ENCODE measurements at places on chromosomes 13 and 19.
A peak's percentile ranks its signal among the peaks of the same experiment; 100 is the strongest.

DNA sequence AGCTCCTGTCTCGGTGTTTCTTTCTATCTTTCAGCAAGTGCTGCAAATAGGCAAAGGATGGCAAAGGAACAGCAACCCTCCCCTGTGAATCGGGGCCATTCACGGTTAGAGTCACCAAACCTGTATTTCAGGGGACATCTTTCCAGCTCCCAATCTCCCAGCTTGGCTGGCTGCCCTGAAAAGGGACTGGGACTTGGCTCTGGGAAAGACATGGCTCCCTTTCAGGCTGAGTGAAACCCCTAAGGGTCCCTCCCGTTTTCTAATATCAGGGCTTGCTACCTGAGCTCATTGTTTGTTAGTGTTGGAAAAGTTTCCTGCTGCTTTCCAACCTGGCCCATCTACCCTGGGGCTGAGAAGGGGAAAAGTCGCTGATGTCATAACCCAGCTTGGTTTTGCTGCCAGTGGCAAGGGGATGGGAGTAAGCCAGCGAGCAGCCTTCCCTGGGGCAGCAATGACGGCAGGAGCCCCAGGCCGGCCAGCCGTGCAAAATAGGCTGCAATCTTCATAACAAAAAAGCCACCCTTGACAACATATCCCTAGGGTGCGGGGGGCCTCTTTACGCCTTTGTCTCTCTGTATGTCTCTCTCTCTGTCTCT, 29.9 kb downstream of the SERP2 start:
- DNase-seq: no peak

DNA sequence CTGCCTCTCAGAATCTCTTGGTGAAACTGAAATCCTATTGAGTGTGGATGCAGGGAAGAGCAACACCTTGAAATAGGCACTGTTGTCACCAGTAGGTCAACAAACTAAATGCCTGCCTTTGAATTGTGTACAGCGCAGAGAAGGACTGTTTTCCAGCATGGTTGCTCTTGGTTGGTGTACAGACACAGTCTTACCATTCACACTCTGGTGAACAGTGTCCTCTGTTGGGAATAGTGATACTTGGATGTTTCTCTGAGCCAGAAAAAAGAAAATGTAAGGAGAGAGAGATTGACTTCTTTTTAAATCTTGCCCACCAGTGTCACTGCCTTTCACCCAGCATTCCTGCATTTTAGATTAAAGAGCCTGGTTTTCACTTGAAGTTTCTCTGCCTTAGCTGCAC, 179.7 kb downstream of the STK24 start:
- no peak for DNase-seq

GRCh38 chr19:12921047-12921446, 2.0 kb upstream of the SYCE2 start:
- no peak for DNase-seq

GRCh38 chr13:99982036-99982730, 599 bp downstream of the ZIC2 start:
- no peak for DNase-seq

DNA sequence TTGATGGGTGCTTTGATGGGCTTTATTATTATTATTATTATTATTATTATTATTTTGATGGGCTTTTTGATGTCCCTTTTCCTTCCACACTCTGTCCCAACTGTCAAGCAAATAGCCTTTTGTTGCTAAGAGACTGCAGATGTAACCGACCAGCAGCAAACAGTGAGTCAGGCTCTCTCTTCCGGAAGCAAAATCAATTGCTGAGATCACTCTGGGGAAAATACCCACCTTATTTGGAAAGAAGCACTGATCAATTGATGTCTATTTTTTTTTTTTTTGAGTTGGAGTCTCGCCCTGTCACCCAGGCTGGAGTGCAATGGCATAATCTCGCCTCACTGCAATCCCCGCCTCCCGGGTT, 2.9 kb downstream of the LDLR start:
- DNase-seq: no peak

- DNase-seq: no peak
Observed at GRCh38 chr13:27140060-27140459, 31.6 kb downstream of the USP12 start.

- peak; percentile 66 for DNase-seq
Observed at GRCh38 chr19:49468746-49469447, 5.1 kb upstream of the FLT3LG start.

DNA sequence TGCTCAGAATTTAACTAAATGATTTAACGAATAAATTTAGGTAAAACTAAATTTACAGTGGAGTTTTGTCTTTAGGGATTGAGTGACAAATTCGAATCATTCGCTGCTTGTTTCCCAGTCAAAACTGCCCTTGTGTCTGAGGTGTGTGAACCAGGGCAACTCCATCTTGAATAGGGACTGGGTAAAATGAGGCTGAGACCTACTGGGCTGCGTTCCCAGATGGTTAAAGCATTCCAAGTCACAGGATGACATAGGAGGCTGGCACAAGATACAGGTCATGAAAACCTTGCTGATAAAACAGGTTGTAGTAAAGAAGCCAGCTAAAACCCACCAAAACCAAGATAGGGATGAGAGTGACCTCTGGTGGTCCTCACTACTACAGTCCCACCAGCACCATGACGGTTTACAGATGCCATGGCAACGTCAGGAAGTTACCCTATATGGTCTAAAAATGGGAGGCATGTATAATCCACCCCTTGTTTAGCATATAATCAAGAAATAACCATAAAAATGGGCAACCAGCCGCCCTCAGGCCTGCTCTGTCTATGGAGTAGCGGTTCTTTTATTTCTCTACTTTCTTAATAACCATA, 10.2 kb upstream of the ANKRD10 start:
- no peak for DNase-seq

DNA sequence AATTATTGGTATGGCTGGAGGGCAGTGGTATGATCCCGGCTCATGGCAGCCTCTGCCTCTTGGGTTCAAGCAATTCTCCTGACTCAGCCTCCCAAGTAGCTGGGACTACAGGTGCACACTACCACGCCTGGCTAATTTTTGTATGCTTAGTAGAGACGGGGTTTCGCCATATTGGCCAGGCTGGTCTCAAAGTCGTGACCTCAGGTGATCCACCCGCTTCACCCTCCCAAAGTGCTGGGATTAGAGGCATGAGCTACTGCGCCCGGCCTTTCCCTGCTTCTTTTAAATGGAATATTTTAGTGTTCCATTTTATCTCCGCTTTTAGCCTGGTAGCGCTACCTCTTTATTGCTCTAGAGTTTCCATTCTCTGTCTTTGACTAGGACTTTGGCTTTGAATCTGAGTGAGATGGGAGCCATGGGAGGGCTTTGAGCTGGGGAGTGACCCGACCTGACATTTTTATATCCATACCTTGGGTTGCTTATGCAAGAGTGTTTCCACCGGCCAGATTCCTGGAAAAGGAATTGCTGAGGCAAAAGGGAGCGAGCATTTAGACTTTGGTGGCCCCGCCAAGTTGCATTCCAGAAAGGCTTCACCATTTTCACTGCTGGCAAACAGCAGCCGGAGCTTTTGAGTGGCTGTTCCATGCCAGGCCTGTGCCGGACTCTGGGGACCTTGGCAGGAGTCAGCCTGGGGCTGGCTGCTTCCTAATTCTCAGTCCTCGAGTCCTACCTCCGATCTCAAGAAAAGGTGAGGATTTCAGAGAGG, 22.9 kb downstream of the BICRA start:
- no peak for DNase-seq

GRCh38 chr19:14890643-14891379, 4.9 kb upstream of the OR7A17 start:
- no peak for DNase-seq

GRCh38 chr19:5364674-5365073, 24.1 kb upstream of the PTPRS start:
- no peak for DNase-seq

GRCh38 chr19:50567882-50568727, at the start of gene LRRC4B:
TSS of gene LRRC4B (minus strand) at chr19:50568435. CDS start at chr19:50548838, 19,597 bp downstream.
- DNase-seq: no peak

- no peak for DNase-seq
Observed at GRCh38 chr13:39108783-39109182, 70.5 kb downstream of the NHLRC3 start.

GRCh38 chr13:48316826-48317510, 13.4 kb downstream of the RB1 start:
- no peak for DNase-seq

DNA sequence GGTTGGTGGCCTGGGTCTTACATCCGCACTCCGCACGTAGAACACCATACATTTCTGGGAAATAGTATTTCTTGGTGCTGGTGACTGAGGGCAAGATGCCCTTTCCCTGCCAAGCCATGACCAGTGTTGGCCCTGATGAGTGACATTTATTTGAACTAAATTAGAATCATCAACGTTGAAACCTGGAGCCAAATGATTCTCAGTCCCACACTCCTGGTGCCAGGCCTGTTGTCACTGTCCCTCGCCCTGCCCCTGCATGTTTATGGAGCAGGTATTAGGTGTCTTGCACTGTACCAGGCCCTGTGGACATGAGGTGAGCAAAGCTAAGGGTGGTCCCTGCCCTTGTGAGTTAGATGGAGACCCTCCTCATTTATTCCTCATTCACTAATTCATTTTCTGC, 5.8 kb downstream of the CHST8 start:
- no peak for DNase-seq

- DNase-seq: no peak
Observed at GRCh38 chr13:51697181-51697580, 106.8 kb downstream of the DHRS12 start.

GRCh38 chr13:112892426-112893206, 76.4 kb upstream of the MCF2L start:
- DNase-seq: no peak

DNA sequence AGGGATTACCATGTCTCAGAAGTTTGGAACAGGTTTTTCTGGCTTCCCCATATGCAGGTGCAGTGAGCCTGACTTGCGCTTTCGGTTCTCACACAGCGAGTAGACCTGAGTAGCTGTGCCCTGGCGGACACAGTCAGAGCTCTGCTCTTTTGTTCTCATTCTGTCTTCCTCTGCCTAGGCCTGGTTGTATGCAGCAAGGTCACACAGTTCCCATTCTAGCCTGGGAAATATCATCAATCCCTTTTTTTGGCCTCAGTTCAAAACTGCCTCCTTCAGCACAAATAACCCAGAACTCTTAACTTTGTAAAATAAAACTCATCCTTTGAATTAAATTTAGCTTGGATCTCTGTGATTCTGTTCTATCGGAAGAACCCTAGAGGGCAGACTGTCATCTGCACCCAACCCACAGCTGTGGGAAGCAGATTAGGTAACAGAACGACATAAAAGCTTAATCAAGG, 10.2 kb downstream of the OXGR1 start:
- no peak for DNase-seq

DNA sequence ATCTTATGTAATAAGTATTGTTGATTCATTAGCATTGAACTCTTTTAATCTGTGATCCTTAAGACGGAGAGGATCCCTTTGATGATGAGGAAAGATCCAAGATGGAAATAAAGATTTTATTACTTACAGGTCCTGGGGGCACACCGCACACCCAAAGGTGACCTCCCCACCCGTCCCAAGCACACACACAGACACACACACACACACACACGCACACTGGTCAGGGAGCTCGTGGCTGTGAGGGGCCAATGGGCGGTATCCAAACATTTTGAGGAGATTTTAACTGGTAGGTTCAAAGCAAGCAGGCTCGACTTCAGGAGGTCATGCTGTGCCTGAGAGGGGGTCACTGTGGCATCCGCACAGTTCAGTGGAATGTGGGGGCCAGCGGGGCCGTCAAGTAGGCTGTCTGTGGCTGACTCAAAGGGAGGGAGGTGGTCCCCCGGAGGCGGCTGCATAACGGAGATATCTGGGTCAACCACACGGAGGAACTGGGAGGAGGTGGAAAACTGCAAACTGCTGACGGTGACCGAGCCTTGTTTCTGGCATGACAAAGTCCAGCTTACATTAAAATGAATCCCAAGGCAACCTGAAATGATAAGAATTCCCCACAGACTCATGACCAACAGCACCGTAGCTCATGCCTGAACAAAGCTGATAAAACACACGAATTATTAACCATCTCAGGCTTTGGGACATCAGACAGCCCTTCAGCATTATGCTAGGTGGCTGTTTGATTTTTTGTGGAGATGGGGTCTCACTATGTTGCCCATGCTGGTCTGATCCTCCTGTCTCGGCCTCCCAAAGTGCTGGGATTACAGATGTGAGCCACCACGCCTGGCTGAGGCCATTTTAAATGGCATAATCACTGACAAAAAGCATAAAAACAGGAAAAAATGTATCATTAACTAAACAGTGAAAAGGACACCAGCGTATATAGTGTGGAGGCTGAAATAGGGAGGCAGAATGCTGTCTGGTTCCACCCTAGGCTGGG, 20.9 kb upstream of the SIGLEC11 start:
- no peak for DNase-seq

DNA sequence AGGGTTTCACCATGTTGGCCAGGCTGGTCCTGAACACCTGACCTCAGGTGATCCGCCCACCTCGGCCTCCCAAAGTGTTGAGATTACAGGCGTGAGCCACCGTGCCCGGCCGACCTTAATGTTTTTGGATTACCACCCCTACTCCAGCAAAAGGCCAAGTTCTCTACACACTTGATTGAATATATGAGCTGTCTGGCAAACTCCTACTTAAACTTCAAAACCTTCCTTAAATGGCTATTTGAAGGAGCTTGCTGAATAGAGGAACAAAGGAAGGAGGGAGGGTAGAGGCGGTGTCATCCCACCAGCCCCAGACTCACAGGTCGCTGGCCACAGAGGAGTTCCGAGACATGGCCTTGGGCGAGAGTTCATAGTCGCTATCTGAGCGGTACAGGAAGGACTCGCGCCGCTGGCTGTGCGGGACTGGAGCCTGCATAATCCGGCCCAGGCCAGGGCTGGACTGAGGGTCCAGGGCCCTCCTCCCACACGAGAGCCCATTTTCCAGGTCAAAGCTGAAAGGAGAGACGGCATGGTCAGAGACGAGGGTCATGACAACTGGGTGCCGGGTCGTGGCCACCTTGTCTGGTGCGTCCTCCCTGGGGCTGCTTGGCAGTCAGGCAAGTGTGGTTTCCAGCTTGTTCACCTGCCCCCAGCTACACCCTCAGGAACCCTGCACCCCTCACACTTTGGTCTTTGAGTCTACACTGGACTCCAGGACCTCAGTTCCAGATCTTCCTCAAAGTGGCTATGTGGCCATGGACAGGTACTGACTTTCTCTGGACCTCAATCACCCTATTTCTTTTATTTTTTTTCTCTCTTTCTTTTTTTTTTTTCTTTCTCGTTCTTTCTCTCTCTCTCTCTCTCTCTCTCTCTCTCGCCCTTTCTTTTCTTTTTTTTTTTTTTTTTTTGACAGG, 4.2 kb downstream of the PDE4C start:
- no peak for DNase-seq
